ENCODE measurements at places on chromosomes 7 and 10. TPM values are rescaled to one million over a fixed set of nuclear protein-coding genes. Genes with fewer than 3 reads are reported as not detected.

The MMRN2 gene
- not detected for total RNA-seq

The HOXA11 gene
- total RNA-seq, result not detected

The MYOF gene
- total RNA-seq, result 24.2 TPM

The GNG11 gene
- total RNA-seq, result 14.3 TPM

The SYNPO2L gene
- total RNA-seq, result not detected

The EIF5AL1 gene
- total RNA-seq, result 2.7 TPM

The ATRNL1 gene
- total RNA-seq, result 2.4 TPM
